ENCODE measurements at places on chromosomes 2 and 18. TPM values are rescaled to one million over a fixed set of nuclear protein-coding genes. Genes with fewer than 3 reads are reported as not detected.

DNA sequence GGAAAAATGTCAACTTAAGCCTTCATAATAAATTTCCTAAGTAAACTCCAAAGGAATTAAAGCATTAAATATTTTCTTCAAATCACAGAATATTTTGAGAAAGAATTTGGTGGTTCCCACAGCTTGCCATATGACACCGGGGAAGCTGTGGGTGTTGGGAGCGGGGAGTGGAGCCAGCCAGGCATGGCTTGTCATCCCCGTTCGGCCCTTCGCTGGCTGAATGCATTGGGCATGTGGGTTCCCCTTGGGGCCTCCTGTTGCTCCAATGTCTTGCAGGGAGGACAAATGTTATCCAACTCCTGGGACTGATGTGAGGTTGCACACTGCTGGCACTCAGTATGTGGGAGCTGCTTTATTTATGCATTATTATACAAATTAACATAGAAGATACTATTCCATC lies 18.6 kb downstream of the NGEF start:
- DNase-seq, result no peak

- no peak for DNase-seq
Measured at GRCh38 chr2:75309596-75310463, 110.5 kb upstream of the TACR1 start.

DNA sequence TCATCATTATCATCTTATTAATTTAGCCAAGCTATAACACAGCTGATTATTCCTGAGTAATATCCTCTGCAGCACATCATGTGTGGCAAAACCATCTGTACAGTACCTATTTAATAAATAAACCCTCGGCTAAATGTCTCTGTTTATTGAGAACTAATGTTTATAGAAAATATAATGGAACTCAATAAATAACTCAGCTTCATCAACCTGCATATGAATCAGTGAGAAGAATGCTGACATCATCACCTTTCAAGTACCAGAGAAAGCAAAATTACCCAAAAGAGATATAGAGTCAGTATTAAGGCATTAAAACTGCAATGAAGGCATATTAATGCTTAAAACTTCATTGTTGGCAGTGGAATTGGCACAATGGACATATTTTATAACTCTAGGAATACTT lies 558.3 kb downstream of the PLCL1 start:
- no peak for DNase-seq

GRCh38 chr2:58416696-58417095 lies 175.6 kb upstream of the FANCL start:
- no peak for DNase-seq

DNA sequence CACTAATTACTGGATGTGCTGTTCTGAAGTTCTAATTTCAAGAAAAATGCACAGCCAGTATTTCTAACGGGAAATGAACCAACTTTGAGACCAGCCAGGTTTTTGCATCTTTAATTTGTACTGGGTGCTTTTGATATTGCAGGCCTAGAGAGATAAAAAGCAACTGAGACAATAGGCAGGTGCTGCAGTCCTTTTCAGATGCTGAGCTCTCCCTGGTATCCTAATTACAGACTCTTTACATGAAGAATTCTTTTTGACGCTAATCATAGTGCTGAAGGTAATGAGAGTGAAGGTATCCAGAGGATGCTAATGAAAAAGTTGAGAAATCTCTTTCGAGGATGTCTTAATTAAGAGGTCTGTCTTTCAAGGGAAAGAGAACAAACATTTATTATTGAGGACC lies 85.1 kb downstream of the SERPINB8 start:
- DNase-seq, result no peak

GRCh38 chr2:71166812-71167211 lies 36.4 kb downstream of the MPHOSPH10 start:
- DNase-seq, result no peak

NABP1 gene
- total RNA-seq, result 3.7 TPM

- DNase-seq, result no peak
Measured at GRCh38 chr18:58069099-58069498, 25.1 kb downstream of the NEDD4L start.

CRYGC gene
- not detected for total RNA-seq

DNA sequence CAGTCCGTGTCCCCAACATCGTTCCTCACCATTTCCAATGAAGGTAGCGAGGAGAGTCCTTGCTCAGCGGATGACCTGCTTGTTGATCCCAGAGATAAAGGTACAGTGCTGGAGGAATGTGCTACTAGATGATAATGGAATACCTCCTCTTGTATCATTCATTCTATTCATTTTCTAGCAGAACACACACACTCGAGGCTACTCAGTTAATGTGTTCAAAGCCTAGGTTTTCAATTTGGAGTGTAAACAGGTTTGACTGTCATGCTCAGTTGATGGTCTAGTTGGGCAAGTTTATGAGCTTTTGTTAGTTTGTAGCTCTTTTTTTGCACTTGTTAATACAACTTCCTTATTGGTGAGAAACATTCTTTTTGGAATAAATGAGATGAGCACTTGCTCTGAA lies 114.2 kb downstream of the ICA1L start:
- DNase-seq, result no peak

DNA sequence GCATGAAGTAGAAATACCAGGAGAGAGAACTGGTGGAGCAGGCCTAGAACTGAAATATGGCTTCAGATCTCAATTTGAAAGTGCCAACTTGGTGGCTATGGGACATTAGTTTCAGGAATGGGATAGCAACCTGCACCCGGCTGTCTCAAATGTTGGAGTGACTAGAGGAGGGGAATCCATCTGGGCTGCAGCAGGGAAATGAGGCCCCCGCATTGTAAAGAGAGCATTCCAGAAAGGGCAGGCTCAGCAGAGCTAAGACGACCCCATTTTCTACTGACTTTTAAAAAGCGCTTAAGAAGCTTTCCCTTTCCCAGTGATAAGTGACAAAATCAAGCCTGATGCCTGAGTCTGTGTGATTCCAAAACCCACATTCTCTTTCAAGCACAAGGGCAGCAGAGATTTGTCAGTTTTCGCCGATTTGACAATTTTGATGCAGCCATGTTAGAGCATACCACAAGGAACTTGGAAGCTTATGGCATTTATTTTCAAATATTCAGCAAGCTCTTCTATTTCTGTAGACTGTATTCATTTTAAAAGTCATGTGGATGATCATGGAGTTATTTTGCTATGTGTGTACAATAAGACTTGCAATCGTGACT lies 119.8 kb upstream of the ARHGAP28 start:
- no peak for DNase-seq

DNA sequence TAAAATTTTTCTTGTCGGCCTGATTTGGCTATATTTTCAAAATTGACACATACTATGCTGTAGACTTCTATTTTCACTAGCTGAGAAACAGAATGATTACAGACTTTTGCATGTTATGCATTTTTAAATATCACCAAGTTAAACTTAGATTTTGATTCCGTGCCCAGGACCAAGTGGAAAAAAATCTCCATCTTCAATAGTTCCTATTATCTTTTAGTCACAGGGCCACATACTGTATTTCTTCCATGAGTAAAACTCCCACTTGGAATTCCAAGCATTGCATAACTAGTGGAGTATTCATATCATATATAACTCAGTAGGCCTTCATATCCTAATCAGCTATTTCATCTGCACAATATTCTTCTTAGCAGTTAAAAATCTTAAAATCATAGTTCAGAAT lies 470.9 kb downstream of the ARHGAP15 start:
- DNase-seq, result no peak

PKDCC gene
- 120 TPM for total RNA-seq

M1AP gene
- total RNA-seq, result not detected

NDUFS1 gene
- 484 TPM for total RNA-seq

LBX2 gene
- total RNA-seq, result 0.16 TPM

ADGRF3 gene
- total RNA-seq, result 0.56 TPM

DNA sequence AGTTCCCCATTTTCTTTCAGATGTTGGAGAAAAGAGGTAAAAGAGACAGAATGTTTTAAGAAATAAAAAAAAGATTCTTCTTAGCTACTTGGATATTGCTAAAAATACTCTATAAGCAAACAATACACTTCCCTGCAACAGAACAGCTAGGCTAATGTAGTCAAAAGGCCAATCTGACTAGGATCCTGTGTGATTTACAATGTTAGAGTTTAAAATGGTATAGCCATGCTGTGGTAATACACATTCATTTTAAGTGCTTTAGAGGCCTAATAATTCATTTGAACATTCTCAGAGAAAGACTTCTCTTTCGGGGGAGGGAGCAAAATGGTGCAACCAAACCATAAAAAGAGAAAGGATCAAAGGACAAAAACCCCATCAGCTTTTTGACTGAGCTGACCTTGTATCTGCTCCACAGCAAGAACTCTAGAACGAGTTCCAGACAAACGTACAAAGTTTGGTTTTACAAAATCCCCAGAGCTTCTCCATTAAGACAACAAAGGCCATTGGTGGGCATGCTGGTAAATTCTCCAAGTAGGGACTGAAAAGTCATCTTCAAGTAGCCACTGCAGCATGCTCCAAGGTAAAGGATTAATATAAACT lies 200.2 kb downstream of the STK39 start:
- DNase-seq, result no peak

ADD2 gene
- 2.0 TPM for total RNA-seq

DGUOK gene
- 17.7 TPM for total RNA-seq

GRCh38 chr18:48325115-48325665 lies 84.0 kb downstream of the ZBTB7C start:
- no peak for DNase-seq

VWA3B gene
- total RNA-seq, result 0.32 TPM

- no peak for DNase-seq
Measured at GRCh38 chr2:54634021-54634420, 89.4 kb upstream of the EML6 start.

- DNase-seq, result no peak
Measured at GRCh38 chr2:193251909-193252308, 1057.2 kb upstream of the TMEFF2 start.

CYP26B1 gene
- 4.4 TPM for total RNA-seq

- no peak for DNase-seq
Measured at GRCh38 chr2:203994735-203995134, 58.2 kb downstream of the ICOS start.

GRCh38 chr2:150618245-150618895 lies 130.9 kb upstream of the RND3 start:
- DNase-seq, result no peak

- DNase-seq, result no peak
Measured at GRCh38 chr2:98084869-98085238, 2.1 kb upstream of the VWA3B start.

DNA sequence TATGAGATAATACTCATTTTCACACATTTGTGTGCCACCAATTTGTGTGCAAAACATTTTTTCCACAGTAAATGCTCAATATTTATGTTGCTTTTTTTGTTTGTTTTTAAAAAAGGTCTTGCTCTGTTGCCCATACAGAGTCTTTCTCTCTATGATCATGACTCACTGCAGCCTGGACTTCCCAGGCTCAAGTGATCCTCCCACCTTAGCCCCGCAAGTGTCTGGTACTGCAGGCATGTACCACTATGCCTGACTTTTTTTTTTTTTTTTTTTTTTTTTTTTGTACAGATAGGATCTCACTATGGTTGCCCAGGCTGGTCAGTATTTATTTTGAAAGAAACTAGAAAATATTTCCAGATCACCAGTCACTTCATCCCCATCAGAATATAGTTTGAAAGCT lies 297.8 kb upstream of the GYPC start:
- DNase-seq, result no peak

IL36G gene
- total RNA-seq, result not detected

- DNase-seq, result no peak
Measured at GRCh38 chr2:61750624-61751023, 103.2 kb downstream of the FAM161A start.

FAM237A gene
- total RNA-seq, result not detected

KRTCAP3 gene
- 0.24 TPM for total RNA-seq

All from Right ventricle myocardium superior (tissue), 1 donor.